Heart right ventricle (tissue), 16 donors: ENCODE measurements at places on chromosomes 4 and X. TPM values are rescaled to one million over a fixed set of nuclear protein-coding genes. Genes with fewer than 3 reads are reported as not detected.

The PAGE1 gene
- not detected for total RNA-seq

The ZNF630 gene
- total RNA-seq: 2.8 TPM

GRCh38 chrX:36974911-36975310 lies 33.3 kb upstream of the FAM47C start:
- H3K4me3 ChIP-seq: no peak overlapping the region
- H3K27me3 ChIP-seq: no peaks in the 10 kb centered on the region
- H3K4me1 ChIP-seq: no peaks in the 10 kb centered on the region
- H3K36me3 ChIP-seq: no peaks in the 10 kb centered on the region

DNA sequence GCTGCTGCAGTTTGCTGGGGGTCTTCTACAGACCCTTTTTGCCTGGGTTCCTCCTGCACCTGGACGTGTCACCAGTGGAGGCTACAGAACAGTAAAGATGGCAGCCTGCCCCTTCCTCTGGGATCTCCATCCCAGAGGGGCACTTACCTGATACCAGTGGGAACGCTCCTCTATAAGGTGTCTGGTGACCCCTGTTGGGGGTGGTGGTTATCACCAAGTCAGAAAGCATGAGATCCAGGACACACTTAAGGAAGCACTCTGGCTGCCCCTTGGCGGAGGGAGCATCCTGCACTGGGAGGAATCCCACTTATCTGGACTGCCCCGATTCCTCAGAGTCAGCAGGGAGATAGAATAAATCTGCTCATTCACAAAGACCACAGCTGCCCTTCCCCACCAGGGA lies 218.9 kb upstream of the GALNTL6 start:
- no peak overlapping the region for H3K4me3 ChIP-seq
- H3K36me3 ChIP-seq: no peaks in the 10 kb centered on the region
- no peaks in the 10 kb centered on the region for H3K27me3 ChIP-seq
- H3K27ac ChIP-seq: no peak overlapping the region
- DNase-seq: no peak
- H3K4me1 ChIP-seq: no peaks in the 10 kb centered on the region

- H3K27me3 ChIP-seq: no peaks in the 10 kb centered on the region
- no peak for DNase-seq
- H3K27ac ChIP-seq: no peak overlapping the region
- no peaks in the 10 kb centered on the region for H3K36me3 ChIP-seq
Measured at GRCh38 chrX:11285651-11286050, 7.6 kb upstream of the AMELX start.

- peaks cover 5% of the 10 kb centered on the region for H3K4me1 ChIP-seq
- peaks cover 3% of the 10 kb centered on the region for H3K27me3 ChIP-seq
- peak; percentile 74 for DNase-seq
Measured at GRCh38 chr4:7291372-7292114, 99.2 kb downstream of the SORCS2 start.

The BTK gene
- 4.0 TPM for total RNA-seq

GRCh38 chr4:138247643-138248042 lies 5.5 kb upstream of the SLC7A11 start:
- H3K36me3 ChIP-seq: no peaks in the 10 kb centered on the region
- DNase-seq: no peak
- no peaks in the 10 kb centered on the region for H3K27me3 ChIP-seq
- no peak overlapping the region for H3K27ac ChIP-seq
